Activated T-cell treated with anti-CD3 and anti-CD28 coated beads, Interleukin-2, amount 50 U/mL, for 24 hours (primary cell): ENCODE measurements at places on chromosomes 7 and 10.

- no peak for DNase-seq
These were observed 51.3 kb upstream of the GSAP start for GRCh38 chr7:77467408-77467807.

GRCh38 chr10:130481076-130481930, 345.1 kb downstream of the GLRX3 start:
- DNase-seq, result no peak

DNA sequence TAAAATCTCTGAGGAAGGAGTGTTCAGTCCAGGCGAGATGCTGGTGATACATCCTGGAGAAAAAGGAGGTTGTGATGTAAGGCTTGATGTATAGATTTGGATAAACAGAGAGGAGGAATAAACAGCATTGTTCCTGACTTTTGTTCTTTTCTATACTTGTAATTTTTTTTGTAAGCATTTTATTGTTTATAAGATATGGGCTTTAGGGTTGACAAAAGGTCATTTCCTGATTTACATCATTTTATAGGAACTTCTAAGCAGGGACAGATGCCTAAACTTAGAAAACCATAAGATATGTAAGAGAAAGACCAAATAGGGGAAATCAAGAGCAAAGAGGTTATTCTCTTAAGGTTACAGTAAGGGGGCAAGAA, 16.7 kb upstream of the SLC26A4 start:
- no peak for DNase-seq

- DNase-seq, result no peak
These were observed 177.3 kb downstream of the C7orf25 start for GRCh38 chr7:42734568-42734967.

DNA sequence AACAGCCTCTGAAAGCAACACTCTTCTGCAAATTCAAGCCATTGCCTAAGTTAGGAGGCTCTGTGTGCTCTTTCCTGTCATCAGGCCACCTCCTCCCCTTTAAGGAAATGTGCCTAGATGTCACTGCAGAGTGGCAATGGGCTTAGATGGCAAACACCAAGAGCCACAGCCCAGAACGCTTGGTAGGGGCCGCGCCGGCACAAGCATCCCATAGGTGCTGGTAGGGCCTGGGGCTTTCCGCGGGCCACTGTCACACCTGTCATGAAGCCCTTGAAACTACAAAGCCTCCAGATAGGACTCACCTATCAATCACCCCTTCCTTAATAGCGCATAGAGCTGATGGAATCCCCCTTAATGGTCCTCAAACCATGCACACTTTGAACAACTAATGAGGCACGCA, 299.9 kb downstream of the GRID1 start:
- DNase-seq, result no peak

- no peak for DNase-seq
These were observed 568.8 kb downstream of the HTR7 start for GRCh38 chr10:90289037-90289436.

DNA sequence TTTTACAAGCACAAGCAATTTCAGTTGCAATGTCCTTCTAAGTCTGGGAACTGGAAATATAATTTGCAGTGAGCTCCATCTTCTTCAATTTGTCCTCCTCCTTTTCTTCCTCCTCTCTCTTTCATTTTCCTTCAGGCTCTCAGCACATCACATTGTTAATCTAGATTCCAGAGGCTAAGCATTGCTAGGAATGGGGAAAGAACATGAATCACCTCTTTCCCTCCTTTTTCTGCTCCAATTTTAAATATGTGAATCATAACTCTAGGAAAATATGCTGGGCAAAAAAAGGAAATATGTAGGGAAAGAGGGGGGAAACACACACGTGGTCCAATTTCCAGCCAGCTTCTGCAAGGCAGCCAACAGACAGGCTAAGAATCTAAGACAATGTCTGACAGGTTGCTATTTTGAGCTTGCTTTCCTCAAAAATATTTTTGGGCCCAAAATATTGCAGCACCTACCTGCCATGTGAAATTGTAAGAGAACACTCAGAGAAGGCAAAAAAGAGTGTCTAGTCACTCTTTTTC, 72.7 kb upstream of the NUPR2 start:
- DNase-seq, result no peak

DNA sequence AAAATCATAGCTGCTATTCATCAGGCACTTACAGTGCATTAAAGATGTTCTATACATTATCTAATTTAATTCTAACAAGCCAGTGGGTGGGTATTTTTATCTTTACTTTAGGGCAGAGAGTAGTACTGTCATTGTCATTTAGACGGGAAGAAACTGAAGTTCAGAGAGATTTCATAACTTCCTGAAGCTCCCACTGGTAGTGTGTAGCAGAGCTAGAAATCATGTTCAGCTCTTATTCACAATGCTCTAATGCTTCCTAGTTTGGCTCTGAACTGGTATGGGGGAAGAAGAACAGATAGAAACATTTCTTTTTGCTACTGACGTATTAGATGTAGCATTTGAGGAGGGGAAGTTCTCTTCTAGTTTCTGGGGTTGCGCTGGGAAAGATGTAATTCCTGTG, 116.7 kb downstream of the CYP26A1 start:
- DNase-seq, result no peak

DNA sequence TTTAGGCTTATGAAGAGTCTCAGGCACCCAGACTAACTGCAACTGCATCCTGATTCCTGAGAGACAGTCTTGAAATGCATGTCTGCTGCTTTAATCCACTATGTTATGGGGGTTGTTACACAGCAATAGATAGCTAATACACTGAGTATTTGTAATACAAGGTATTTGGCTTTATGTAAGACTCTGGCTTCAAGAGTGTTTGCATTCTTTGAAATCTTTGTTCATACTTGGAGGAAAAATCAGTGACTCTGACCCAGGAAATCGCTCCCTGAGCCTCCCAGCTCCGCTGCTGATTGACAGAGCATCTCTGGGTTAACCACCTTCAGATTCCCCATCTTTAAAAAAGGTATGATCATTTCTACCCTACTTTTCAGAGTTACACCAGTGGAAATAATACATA, 133.9 kb downstream of the MTPAP start:
- DNase-seq, result no peak

DNA sequence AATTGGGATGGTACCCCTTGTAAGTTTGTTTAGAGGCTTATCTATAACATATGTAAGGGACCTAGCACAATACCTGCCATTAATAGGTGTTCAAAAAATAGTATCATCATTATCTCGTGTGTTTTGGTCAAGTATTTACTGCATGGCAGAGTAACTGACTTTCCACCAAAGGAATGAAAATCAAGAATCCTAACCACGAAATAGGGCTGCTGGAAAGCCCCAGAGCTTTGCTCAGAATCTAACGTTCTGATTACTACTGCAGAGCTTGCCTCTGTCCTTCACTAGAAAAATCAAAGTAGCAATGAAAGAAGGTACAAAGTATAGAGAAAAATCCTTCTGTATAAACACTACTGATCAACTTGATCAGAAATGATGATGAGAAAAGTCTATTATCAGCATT, 34.9 kb downstream of the DCLRE1C start:
- DNase-seq, result no peak
